ENCODE measurements at places on chromosomes 5 and 9.
A peak's percentile ranks its signal among the peaks of the same experiment; 100 is the strongest.

GRCh38 chr9:133332381-133332730, 3.6 kb downstream of the SURF6 start:
- no peak for DNase-seq

- no peak for DNase-seq
These were observed 600.7 kb upstream of the CDH9 start for GRCh38 chr5:27639005-27639612.

DNA sequence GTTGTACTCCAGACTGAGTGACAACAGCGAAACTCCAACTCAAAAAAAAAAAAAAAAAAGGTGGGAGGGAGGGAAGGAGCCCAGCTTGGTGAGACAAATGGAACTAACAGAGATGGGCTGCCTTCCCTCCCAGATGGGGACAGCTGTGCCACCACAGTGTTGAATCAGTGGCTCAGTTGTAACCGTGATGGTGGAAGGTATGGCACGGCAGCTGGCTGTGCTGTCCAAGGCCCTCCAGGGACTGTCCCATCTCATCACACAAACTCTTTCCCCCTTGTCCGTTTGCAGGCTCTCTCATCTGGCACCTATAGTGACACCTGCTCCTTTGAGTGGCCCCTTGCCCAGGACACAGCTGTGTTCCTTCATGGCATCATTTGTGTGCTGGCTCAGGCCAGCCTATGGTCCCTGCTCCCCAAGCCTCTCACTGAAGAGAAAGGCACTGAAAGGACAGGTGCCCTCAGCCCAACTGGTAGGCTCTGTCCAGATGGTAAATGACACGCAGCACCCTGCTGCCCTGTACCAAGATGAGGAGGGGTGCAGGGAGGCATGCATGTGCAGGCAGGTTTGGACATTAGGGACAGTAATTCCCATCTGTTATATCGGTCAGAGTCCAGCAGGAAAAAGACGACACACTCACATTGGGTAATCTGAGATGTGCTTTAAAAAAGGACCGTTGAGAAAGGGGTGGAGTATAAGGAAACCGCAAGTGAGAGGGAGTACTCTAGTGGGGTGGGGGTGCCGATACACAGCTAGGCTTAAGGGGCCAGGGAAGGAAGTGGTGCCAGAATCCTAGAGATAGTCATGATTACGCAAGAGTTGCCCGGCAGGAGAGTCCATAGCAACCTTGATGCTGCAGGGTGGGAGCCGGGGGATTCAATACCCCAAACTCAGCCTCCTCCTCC, 4.3 kb downstream of the SMIM33 start:
- DNase-seq = peak; percentile 91

DNA sequence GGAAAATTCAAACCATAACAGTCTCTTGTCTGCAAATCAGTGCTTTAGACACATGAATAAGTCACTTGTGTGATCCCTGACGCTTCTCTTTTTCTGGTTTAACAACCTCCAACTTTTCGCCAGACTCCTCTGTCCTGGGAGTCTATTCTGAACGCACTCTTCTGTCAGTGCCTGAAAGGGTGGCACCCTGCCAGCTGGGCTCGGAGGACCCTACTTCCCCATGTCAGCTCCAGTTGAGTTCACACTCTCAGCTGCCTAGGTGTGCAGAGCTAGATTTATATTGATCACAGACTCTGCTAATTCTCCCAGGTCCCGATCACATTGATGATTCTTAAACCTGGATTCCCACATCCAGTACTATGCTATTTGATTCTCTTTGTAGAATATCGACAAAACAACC, 649.1 kb downstream of the BNC2 start:
- DNase-seq = no peak

- DNase-seq = no peak
These were observed 16.3 kb downstream of the ROR2 start for GRCh38 chr9:91933556-91934352.

DNA sequence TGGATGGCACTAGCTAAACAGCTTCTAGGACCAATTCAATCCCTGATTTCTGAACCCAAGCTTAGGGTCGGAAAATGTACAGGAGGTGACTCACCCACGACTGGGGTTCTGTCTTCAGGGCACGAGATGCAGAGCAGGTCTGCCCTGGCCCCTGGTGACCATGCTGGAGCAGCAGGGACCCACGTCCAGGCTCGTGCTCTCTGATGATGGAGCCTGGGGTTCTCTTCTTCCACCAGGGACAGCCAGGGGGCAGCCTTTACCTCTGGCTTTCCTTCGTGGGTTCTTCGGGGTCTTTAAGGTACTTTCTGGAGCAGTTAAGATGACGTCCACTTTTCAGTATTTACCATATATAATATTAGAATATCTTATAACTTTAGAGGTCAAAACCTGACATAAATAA, 2.1 kb downstream of the CFAP77 start:
- peak; percentile 21 for DNase-seq

DNA sequence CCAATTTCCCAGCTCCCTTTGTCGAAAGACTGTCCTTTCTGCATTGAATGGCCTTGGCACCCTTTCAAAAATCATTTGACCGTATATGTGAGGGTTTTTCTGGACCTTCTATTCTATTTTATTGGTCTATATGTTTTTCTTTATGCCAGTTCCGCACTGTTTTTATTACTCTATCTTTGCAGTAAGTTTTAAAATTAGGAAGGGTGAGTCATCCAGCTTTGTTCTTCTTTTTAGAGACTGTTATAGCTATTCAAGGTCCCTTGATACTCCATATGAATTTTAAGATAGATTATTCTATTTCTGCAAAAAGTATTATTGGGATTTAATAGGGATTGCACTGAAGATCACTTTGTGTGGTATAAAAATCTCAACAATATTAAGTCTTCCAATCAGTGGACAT, 44.2 kb upstream of the STARD4 start:
- DNase-seq = no peak

GRCh38 chr9:77748214-77748772, 100.2 kb upstream of the GNA14 start:
- DNase-seq = no peak

GRCh38 chr9:118665226-118665919, 703.9 kb downstream of the BRINP1 start:
- DNase-seq = no peak

DNA sequence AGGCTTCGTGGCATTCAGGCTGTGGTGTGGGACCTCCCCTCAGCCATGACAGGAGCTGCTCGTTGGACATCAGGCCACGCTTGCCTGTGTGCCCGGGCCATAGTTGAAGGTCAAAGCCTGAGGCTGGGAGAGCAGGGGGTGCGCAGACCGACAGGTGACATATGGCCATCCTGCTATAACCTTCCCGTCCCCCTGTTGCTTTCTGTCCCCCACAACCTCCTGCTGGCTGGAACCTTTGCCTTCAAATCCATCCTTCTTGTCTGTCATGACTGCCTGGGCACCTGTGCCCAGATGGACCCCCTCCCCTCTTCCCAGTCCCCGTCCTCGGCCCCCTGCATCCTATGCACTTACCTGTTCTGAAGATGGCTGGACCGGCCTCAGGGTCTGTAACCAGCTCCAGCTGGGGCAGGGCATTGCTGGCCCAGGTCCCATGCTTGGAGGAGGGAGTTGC, 83.2 kb downstream of the WNK2 start:
- DNase-seq = no peak

- no peak for DNase-seq
These were observed 19.2 kb downstream of the PLEKHG4B start for GRCh38 chr5:111171-111570.

- no peak for DNase-seq
These were observed 244.8 kb downstream of the ADGRV1 start for GRCh38 chr5:90803381-90803780.

GRCh38 chr5:135441919-135442318, 5.2 kb downstream of the DCANP1 start:
- no peak for DNase-seq
